ENCODE measurements at places on chromosomes 16 and 17.

- DNase-seq = peak; percentile 19
Observed at GRCh38 chr17:79841369-79842135, 2.3 kb upstream of the CBX4 start.

GRCh38 chr16:78659216-78659615, 559.8 kb downstream of the WWOX start:
- DNase-seq = no peak

DNA sequence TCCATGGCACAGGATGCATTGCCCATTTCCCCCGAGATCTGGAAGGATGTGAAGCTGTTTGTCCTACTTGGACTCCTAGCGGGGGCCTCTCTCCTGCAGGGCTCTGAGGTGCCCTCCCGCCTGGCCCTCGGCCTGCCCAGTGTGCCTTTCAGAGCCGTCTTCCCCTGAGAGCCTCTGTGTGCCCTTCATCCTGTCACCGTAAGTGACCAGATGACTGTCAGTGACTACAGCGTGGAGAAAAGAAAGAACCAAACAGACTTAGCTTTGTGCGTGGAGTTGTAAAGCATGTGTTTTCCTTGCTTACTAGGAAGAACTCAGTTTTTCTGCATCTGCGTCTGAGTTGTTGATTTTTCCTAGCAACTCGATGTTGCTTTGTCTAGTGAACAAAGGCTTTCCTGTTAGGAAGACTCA, 56.1 kb downstream of the BANP start:
- DNase-seq = no peak

GRCh38 chr17:10648956-10649355, 8.2 kb downstream of the MYH3 start:
- DNase-seq = no peak

GRCh38 chr16:87874639-87875427, 5.5 kb upstream of the SLC7A5 start:
- peak; percentile 88 for DNase-seq

- no peak for DNase-seq
Observed at GRCh38 chr17:75486951-75487350, 28.4 kb downstream of the CASKIN2 start.

- DNase-seq = no peak
Observed at GRCh38 chr16:85847036-85847435, 47.5 kb downstream of the COX4I1 start.

DNA sequence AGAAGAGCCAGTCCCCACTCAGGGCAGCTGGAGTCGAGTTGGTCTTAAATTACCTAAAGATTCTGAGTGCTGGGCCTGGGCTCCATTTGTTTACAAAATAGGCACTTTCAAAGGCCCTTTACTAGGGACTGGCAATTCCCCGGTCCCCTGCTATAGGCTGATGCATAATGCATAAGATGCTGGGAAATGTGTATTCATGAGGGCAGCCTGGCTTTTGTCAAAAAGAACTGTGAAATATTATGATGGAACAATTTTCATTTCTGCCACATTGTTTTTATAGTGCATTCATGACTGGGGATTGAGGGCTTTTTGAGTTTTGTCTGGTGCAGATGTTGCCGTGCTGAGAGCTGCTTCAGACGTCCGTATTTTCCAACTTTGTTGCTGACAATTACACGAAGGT, 617.0 kb upstream of the CDH5 start:
- no peak for DNase-seq

- DNase-seq = no peak
Observed at GRCh38 chr16:9850817-9851216, 331.4 kb downstream of the GRIN2A start.

GRCh38 chr16:52755396-52755795, 208.5 kb upstream of the TOX3 start:
- DNase-seq = no peak

DNA sequence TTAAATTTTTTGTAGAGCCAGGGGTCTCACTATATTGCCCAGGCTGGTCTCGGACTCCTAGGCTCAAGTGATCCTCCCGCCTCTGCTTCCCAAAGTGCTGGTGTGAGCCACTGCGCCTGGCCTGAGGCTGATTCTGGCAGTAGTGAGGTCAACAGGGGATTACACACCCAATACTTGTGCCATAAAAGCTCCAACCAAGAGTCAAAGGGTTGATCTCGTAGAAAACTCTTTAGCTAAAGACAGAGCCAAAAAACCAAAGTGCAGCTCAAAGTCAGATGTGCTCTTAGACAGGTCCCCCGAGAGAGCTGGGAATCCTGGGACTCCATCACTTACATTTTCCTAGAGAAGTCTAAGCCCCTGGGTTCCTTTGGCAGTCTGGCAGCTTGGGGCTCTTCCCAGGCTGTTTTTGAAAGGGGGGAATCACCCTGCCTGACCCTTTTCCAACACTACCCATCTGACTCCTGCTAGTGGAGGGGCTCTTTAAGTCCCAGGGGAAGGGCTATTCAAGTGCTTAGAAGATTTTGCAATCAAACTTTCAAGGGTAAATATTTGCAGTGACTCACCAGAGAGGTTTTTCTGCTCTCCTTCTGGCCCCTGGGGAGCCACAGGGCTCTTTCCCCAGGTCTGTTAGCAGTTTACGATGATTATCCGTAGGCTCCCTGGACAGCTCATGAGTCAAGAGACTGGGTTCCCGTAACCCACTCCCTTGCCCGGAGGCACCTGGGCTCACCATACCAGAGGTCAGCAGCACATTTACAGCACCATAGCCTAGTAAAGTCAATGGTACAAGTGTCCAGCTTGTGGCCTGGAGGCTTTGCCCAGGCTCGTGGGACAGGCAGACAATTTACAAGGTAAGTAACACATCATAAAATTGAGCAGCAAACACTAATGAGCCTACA, 408.7 kb downstream of the SLC39A11 start:
- no peak for DNase-seq

- no peak for DNase-seq
Observed at GRCh38 chr16:53895433-53895832, 191.5 kb downstream of the FTO start.

- DNase-seq = no peak
Observed at GRCh38 chr17:44780845-44781480, 22.2 kb downstream of the ADAM11 start.

DNA sequence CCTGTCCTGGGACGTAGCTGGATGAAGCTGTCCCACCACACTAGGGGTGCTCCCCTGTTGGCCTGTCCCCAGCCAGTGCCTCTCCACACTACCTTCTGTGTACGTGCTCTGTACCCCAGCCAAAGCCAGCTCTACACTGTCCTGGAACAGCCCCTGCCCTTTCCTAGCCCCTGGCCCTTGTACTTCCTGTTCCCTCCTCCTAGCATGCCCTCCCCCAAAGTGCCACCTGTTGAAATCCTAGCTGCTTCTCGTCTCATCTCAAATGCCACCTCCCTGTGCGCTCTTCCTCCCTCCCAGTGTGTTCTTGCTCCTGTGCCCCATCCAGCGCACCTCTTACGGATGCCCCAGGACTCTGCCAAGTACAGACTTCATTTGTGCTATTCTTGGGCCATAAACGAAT, 33.5 kb downstream of the IRX3 start:
- no peak for DNase-seq

DNA sequence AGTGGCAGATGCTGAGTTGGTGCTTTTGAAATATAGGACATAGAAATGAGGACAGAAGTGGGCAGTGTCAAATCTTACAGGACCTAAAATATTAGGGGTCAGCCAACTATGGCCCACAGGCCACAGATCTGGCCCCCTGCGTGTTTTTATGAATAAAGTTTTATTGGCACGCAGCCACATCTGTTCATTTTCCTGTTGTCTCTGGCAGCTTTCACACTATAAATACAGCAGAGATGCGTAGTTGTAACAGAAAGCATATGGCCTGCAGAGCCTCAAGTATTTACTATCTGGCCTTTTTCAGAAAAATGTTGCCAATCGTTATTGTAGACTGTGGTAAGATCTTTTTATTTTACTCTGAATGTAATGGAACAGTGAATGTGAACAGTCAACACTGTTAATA, 82.8 kb downstream of the ABCC6 start:
- no peak for DNase-seq

- DNase-seq = no peak
Observed at GRCh38 chr16:31221357-31222160, 4.6 kb upstream of the PYDC1 start.

- DNase-seq = no peak
Observed at GRCh38 chr17:3643889-3644349, 7.4 kb downstream of the CTNS start.

DNA sequence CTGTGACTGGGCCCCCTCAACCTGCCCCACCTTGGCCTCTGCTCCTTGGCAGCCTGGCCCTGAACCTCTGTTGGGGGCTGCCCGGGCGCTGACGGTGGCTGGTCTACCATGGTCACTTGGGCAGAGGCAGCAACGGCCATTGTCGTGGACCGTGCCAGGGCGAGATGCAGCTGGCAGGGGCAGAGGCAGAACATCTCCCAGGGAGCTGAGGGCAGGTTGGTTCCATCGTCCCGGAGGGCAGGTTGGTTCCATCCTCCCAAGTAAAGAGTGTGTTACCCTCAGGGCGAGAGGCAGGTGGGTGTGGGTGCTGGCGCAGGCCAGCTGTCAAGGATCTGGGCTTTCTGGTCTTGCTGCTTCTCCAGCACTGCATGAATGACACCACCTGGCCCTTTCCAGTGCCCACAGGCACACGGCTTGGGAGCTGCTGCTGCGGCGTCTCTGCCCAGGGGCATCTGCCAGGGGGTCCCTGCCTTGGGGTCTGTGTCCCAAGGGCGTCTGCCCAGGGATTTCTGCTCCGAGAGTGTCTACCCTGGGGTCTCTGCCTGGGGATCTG, 12.0 kb downstream of the ACSF3 start:
- DNase-seq = no peak

DNA sequence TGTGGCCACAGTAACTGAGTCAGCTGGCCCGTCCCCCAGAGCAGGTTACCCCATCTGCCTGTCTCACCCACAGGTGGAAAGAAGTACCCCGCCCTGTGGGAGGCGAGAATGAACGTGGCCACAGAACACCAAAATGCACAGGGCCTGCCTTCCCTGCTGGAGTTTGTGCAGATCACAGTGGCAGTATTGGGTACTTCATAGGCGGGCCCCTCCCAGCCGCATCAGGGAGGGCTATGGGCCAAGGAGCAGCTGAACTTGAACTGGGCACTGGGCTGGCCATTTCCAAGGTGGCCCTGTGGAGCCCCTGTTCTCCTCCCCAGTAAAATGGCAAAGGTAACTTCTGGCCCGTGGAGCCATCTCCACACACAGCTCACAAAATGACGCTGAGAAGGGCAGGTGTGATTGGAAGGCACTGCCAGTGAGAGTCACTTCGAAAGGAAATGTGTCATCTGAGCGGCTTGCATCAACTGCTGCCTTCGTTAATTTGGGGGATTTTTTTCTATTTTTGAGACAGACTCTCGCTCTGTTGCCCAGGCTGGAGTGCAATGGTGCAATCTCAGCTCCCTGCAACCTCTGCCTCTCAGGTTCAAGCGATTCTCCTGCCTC, 162.9 kb downstream of the ENGASE start:
- no peak for DNase-seq

GRCh38 chr16:10579965-10580882, at the start of gene EMP2:
Gene EMP2 (minus strand): TSS chr16:10580598. CDS start chr16:10547617, 32,981 bp downstream.
- DNase-seq = no peak

DNA sequence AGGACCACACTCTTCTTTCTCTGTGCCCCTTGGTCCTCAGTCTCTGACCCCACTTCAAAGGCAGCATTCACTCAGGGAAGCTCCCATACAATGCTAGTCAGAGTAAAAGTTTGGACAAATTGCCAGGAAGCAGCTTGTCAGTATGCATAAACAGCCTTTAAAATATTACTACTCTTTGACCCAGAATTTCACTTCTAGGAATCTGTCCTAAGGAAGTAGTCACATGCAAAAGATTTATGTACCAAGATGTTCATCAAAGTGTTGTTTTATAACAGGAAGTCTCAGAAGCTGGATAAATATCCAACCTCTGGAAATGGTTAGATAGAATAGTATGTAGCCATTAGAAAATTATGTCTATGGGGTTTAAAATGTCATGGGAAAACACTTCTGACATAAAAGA, 31.0 kb downstream of the MAPT start:
- no peak for DNase-seq

GRCh38 chr17:35766903-35767510, 6.3 kb downstream of the C17orf50 start:
- DNase-seq = no peak

DNA sequence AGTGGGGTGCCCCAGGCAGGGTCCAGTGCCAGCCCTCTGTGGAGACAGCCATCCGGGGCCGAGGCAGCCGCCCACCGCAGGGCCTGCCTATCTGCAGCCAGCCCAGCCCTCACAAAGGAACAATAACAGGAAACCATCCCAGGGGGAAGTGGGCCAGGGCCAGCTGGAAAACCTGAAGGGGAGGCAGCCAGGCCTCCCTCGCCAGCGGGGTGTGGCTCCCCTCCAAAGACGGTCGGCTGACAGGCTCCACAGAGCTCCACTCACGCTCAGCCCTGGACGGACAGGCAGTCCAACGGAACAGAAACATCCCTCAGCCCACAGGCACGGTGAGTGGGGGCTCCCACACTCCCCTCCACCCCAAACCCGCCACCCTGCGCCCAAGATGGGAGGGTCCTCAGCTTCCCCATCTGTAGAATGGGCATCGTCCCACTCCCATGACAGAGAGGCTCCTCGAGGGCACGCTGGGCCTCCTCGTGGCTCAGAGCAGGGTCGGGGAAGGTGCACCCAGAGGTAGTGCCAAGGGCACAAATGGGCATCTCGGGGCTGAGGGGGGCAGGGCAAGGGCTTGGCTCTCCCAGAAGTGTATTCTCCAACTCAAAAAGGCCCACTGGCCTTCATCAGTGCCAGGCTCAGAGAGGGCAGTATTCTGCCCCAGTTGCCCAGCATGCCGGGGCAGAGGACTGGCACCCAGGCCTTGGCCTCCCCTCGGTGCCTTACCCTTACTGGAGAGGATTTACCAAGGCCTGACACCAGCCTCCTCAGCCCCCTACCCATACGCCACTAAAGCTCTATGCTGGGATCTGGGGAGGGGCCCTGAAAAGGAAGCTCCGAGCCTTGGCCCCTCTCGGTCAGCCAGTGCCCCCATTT, at the start of gene CDH5:
TSS of gene CDH5 (plus strand) at position 259 of the 867 bp plus-strand sequence. CDS start 12,647 bp downstream, outside the sequence.
- no peak for DNase-seq

GRCh38 chr16:6977916-6978315, 354.7 kb upstream of the RBFOX1 start:
- DNase-seq = no peak

- DNase-seq = no peak
Observed at GRCh38 chr17:47621293-47622179, 28.2 kb upstream of the KPNB1 start.

DNA sequence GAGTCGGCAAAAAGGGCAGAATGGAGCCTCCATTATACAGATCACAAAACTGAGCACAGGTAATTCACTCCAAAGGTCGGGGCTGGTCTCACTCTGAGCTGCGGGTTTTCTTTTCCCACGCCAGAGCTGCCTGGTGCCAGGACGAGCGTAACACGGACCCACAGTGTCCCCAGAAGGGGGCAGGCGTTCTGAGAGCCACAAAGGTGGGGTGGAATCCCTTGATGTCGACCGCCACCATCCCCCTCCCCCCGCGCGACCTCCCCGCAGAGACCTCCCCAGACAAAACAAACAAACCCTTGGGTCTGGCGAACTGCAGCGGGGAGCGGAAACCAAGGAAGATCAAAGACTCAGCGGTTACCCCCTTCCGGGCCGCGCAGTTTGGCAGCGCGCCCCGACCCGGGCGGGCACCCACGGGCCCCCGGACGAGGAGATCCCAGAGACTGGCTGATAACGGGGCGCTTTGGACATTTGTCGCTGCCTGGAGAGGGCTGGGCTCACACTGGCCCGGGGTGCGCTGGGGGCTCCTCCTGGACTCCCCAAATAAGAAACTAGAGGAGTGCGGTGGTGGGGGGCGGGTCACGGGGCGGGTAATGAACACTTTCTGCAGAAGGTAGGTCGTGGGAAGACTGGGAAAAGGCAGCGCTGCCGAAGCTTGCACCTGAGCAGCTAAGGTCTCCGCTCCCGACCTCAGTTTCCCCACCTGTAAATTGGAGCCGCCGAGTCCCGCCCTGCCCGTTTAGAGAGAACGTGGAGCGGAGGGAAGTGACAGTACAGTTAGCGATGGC, 664 bp upstream of the NKD1 start:
- DNase-seq = peak; percentile 68

Data from activated naive CD8-positive, alpha-beta T cell treated with anti-CD3 and anti-CD28 coated beads for 36 hours (primary cell).